ENCODE measurements at places on chromosomes 2 and 18.

GRCh38 chr2:37644191-37644590 is 27.3 kb downstream of the CDC42EP3 start:
- no peak for DNase-seq

GRCh38 chr18:67142604-67143003 is 373.9 kb downstream of the DSEL start:
- DNase-seq, result no peak

- DNase-seq, result no peak
Measured at GRCh38 chr2:69836316-69836715, 6.9 kb downstream of the GMCL1 start.

DNA sequence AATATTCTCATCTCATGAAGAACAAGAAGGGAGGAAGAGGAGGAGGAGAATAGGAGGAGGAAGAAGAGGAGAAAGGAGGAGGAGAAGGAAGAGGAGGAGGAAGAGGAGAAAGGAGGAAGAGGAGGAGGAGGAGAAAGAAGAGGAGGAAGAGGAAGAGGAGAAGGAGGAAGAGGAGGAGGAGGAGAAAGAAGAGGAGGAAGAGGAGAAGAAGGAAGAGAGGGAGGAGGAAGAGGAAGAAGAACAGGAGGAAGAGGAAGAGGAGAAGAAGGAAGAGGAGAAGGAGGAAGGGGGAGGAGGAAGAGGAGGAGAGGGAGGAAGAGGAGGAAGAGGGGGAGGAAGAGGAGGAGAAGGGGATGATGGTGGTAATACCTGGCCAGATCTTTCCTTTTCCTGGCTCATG is 70.0 kb upstream of the PTPRM start:
- no peak for DNase-seq

- DNase-seq, result no peak
Measured at GRCh38 chr2:239264492-239264837, 136.4 kb downstream of the HDAC4 start.

DNA sequence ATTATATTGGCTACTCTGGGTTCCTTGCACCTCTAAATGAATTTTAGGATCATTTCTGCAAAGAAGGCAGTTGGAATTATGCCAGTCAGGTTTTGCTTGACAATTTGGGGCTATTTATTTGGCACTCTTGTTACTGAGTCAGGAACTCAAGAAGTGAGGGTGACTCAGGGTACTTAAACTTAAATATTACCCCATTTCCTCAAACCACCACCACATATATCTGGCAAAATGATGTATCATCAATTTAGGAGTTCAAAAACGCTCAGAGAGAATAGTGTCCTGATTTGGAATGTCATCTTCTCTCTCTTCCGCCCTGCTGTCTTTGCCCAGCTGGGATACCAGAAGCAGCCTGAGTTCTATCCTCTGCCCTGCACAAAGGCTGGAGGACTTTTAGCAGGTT is 2.4 kb upstream of the THNSL2 start:
- DNase-seq, result no peak

- DNase-seq, result no peak
Measured at GRCh38 chr2:190129421-190130199, 67.1 kb upstream of the MSTN start.

- DNase-seq, result peak; percentile 2
Measured at GRCh38 chr2:137173463-137173862, 408.1 kb downstream of the THSD7B start.

All from iPS DF 19.7 (cell line).